Cortex of kidney (tissue), 1 donor: ENCODE measurements at places on chromosomes 4 and X.

DNA sequence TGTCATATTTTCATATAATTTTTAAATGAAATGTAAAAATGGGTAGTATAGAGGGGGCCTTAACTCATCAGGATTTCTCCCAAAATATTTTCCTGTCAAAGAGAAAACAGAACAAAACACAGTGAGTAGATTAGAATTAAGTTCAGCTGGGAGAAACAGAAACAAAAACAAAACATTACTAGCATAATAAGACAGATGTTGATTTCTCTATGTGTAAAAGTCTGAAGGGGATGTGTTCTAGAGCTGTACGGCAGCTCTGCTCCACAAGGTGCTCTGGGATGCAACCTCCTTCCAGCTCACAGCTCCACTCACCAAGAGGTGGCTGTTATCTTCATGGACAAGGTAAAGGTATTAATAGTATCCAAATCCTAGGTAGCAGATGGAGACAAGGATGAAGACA is 72.8 kb downstream of the ARHGEF38 start:
- no peak for DNase-seq

- DNase-seq: no peak
These were observed 21.9 kb downstream of the ARMCX6 start for GRCh38 chrX:101595739-101596419.

- DNase-seq: no peak
These were observed 109.4 kb upstream of the FAM9C start for GRCh38 chrX:13153796-13154195.

- no peak for DNase-seq
These were observed 73.1 kb downstream of the QRFPR start for GRCh38 chr4:121307445-121308327.

DNA sequence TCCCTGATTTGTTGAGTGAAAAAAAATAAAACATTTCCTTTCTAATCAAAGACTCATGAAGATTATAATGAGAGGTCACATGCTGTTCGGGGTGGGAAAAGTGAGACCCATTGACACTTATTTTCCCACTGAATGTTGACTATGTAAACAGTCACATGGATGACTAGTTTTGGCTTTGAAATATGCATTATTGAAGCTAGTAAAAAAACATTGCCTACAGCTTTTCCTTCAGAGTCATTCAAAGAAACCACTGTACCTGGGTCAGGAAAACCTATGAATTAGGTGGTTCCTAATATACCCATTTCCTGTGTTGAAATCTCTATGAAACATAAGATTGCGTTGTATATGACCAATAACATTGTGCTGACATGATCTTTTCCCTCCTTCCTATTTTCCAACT is 251.2 kb downstream of the CFAP299 start:
- DNase-seq: no peak

DNA sequence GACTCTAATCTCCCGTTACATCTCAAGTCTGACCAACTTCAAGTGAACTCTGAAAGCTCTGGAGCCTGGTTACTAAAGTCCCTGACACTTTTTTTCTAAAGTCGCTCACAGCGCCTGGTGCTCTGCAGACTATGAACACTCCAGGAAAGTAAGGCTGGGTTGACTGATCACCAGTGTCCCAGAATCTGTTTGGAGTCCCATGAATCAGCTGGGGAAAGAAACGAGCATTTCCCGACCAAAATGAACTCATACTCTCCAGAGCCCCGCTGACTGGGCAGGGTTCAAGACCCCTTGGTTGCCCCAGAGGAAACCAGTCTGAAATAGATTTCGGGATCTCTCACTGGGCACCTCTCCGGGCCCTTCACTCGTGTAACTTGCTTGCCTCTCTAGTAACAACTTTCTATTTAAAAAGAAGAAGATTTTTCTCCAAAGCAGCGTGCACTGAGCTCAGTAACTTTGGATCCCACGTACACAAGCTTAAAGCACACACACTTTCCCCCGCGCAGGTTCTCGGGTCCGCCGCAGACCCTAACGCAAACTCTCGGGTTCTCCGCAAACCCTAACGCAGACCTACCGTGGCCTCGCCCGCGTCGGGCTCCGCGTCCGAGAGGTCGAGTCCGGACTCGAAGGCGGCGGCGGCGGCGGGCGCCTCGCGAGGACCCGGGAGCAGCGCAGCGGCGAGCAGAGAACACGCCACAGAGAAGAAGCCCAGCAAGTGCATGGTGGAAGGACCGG is 964 bp downstream of the VEGFC start:
- DNase-seq: no peak

DNA sequence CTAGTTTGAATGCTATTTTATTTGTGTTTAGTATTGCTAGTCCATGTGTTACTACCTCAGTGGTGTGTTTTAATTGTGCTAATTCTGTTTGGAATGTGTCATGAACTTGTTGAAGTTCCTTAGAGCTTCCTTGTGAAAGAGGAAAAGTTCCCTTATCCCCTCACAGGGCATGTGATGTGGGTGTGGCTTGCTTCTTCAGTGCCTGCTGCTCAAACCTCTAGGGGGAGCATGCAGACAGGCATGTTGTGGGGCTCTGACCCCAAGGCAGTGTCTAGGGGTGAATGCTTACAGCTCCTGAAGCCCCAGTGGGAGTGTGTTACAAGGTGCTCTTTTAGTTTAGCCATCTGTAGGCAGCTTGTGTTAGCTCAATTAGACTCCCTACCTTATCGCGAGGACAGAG is 86.5 kb downstream of the MAGED4 start:
- DNase-seq: peak; percentile 5

DNA sequence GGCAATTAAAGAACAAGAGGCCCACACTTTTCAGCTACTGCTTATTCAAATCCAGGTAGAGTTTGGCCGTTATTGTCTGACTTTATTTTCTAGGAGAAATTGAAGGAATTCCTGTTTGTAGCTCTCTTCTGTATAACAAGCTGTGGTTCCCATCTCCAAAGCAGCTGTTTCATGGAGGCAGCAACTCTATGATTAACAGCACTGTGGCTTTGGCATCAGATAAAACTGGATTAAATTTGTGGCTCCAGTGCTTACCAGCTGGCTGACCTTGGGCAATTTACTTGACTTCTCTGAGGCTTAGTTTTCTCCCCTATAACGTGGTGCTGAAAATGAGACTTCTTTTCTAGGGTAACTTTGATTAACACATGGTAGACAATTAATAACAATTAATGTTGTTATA is 28.1 kb downstream of the SLC30A9 start:
- DNase-seq: no peak

DNA sequence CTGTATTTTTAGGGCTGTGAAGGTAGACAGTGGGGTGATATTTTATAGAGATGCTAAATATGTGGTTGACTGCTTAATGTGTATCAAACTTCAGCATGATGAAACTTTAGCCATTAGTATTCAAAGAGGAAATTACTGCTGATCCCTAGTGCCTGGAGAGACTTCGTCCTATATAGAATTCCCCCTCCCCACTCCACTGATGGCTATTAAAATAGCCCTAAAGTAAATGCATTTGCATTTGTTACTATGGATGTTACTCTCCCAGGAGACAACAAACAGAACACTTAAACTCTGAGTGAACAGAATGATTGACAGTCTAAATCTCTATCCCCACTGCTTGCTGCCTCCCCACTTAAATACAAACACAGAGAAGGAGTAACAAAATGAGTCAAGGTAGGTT is 39.1 kb downstream of the ADGRL3 start:
- no peak for DNase-seq

- no peak for DNase-seq
These were observed 23.8 kb downstream of the DDIT4L start for GRCh38 chr4:100166297-100167039.

DNA sequence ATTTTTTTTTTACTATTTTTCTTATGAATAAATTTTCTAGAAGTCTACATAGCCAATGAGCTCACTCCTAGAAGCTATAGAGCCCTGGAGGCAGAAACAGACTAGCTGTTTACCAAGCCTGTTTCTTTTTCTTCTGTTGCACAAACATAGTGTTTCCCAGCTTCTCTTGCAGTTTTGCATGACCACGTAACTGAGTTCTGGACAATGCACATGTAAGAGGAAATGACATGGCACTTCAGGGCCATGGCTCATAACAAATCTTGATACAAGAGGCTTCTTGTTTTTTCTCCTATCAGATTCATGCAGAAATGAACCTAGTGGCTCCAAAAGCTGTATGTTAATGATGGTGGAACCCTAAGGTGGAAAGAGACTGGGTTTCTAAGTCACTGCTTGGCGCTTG is 127.4 kb downstream of the ZNF330 start:
- no peak for DNase-seq

- DNase-seq: no peak
These were observed 31.6 kb upstream of the MRFAP1 start for GRCh38 chr4:6608758-6609414.

DNA sequence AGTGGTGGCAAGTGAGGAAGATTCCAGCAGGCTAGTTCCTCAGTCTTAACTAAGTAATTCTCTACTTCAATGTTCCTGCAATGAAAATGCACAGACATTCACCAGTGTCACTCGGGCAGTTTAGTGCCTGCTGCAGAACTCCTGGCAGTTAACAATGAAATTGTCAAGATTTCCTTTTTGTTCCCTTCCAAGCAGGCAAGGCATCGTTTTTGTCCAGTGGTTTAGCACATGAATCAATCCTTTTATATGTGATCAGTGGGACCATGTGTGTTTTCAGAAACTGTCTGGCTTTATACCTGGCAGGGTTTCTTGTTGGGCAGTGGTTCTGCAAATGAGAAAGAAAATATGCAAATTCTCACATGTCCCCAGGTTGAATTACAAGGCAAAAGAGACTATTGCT is 122.2 kb downstream of the GBA3 start:
- no peak for DNase-seq

DNA sequence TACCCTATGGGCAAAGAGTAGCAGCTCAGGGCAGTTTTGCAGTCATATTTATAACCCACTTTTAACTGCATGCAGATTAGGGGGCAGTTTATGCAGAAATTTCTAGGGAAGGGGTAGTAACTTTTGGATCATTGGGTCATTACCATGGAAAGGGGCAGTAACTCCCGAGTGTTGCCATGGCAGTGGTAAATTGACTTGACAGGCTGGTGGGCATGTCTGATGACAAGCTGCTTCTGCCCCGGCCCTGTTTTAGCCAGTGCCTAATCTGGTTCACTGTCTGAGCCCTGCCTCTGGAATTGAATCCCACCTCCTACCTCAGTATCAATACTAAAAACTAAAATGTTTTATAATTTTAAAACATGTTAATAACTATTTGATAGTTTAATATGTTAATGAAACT is 362.1 kb upstream of the ATOH1 start:
- no peak for DNase-seq

GRCh38 chrX:154714925-154715324 is 36.0 kb downstream of the GAB3 start:
- DNase-seq: no peak

GRCh38 chrX:19670854-19671620 is 155.7 kb upstream of the MAP3K15 start:
- no peak for DNase-seq

GRCh38 chr4:83019794-83020494 is 9.3 kb upstream of the LIN54 start:
- no peak for DNase-seq

DNA sequence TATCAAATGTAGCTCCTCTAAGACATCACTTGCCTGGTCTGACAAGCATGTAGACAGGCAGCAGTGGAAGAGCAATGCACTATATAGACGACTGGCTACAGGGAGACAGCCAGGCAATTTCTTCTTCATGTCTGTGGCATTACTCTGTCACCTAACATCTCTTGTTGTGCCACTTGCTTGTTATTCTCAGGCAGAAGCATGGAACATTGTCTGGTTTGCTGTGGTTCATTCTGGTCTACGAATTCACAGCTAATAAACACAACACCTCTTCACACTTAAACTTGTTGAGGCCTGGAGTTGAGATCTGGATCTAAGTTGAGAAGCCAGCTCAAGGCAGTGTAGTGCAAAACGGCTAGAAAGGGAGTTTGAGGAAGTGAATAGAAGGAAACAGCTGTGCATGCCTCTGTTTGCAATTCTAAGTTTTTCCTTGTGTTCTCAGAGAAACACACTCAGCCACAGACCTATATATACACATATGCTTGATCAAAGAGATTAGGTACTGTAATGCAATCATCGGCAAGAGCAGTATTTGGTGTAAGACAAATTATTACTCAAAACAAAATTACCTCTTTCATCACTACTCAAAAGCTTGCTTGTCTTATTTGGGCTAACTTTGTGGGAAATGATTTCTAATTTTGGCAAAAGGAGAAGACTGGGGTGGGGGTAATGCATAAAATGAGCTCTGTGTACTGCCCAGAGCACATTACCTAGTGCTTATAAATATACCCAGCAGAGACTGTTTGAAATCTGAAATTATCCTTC is 243.8 kb downstream of the PPP3CA start:
- no peak for DNase-seq

GRCh38 chr4:98352396-98352795 is 91.2 kb downstream of the RAP1GDS1 start:
- DNase-seq: no peak

DNA sequence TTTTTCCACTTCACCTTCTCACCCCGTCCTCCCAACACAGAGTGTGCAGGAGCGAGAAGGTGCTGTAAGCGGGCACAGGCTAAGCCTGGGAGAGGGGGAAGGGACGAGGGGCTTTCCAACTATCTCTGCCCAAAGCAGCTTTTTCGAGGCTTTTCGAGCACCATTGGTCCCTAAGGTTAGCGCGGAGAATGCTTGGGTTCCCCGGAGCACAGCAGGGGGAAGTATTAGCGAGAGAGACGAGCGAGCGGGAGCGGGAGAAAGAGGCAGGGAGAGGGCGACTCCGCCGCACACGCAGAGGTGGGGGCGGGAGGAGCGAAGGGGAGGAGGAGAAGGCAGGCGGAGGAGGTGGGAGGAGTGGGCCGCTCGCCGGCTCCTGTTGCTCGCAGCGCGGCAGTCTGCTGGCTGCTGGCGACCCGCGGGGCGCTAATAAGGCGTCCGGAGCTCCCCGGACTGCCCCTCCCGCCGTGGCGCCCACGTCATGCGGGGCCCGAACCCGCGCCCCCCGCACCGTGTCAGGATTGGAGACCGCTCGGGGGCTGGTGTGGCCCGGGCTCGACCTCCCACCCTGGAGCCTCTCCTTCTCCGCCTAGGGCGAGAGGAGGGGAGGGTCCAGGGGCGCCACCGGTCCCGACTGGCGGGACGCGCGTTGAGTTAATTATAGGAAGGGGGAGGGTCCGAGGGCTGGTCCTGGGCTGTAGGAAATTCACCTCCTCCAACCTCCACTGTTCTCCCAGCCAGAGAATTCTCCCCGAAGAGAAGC is at the start of gene ADAMTS3:
Gene ADAMTS3, minus strand, starts transcription at position 263 of the 760 bp plus-strand sequence. CDS start 459 bp downstream, outside the sequence.
- no peak for DNase-seq

DNA sequence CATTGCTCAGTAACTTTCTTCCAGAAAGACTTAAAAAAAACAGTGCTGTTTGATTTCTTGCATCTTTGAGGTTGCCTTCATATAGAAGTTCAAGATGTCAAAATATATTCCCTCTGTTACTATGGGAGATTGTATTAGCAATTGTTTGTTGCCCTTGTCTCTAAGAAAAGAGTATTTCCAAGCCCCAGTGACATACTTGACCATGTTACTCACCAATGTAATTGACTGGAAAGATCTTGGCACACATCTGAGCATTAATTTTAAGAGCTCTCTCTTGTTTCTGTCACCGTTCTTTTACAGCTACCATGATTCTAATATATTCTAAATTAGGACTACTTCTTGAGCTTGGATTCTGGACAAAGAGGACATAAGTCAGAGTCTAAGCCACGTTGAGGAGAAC is 902.7 kb upstream of the EPHA5 start:
- no peak for DNase-seq
